ENCODE measurements at places on chromosomes 5 and 9.

- peak; percentile 20 for DNase-seq
Measured at GRCh38 chr5:108687595-108688200, 60.0 kb upstream of the FER start.

DNA sequence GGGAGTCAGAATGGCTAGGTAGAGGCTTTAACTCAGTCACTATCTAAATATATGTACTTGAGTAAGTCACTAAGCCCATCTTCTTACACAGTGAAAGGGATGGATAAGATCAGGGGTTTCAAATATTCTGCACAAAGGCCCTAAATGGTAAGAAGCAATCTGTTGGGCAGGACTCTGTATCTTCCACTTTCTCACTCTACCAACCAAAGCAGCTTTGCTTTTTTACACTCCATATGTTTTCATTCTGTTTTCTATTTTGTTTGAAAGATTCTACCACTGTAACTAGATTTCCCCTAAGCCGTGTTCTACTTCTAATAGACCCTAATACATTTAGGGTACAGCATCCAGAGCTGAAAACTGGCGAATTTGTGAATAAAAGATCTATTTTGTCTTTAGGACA is 477.5 kb upstream of the NMUR2 start:
- DNase-seq, result no peak

DNA sequence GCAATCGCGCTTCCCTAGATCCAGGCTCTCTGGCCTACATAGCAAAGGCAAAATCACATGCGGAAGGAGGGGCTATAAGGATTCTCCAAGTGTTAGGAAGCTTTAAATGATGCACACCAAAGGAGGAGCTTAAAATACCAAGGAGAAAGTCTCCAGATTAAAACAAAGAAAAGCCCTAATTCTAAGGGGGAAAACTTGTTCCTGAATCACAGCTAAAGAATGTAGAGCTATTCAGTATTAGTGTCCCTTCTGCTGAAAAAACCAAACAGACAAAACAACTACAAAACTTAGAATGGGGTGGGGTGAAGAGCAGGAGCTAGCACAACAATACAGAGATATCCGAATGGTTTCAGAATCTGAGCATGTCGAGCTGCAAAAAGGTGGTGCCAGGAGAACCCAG is 213.7 kb downstream of the DCP2 start:
- DNase-seq, result no peak

GRCh38 chr9:88966894-88967676 is 24.2 kb upstream of the S1PR3 start:
- no peak for DNase-seq

DNA sequence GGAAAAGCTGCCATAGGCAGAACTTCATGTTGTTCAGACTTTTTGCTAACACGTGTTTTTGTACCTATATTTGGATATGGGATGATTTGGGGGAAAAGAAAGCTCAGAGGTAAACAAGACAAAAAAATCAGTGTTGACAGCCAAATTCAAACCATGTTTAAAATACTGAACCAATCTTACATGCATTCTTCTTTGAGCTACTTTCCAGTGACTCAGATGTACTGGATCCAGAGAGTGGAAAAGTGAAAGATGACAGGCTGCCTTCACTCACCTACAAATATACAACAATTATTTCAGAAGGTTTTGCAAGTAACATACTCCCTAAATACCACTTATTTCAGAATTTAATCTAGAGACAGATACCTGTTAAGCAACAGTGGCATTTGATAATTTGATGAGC is 165.7 kb downstream of the MPDZ start:
- DNase-seq, result no peak

DNA sequence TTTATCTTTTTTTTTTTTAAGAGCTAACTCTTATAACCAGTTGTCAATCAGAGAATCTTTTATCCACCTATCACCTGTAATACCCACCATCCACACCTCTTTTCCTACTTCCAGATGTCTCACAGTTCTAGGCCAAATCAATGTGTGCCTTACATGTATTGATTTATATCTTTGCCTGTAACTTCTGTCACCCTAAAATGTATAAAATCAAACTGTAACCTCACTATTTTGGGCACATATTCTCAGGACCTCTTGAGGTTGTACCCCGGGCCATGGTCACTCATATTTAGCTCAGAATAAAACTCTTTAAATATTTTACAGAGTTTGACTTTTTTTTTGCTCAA is 404.7 kb upstream of the RORB start:
- no peak for DNase-seq

DNA sequence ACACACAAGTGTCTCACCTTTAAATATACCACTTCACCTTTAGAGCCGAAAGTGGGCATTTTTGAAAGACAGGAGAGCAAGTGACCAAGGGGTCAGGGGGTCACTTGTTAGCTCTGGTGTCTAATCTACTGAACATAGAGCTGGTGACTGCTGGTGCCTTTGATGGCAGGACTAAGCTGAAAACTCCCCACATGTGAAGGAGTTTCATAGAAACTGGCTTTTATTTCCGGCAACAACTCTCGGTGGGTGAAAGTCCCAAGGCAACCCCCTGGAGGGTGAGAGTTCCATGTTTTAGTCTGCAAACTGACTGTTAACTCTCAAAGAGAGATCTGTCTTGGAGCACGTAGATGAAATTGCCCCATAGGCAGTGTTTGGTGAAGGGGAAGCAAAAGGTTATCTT is 466.9 kb downstream of the DMRTA1 start:
- DNase-seq, result peak; percentile 1

DNA sequence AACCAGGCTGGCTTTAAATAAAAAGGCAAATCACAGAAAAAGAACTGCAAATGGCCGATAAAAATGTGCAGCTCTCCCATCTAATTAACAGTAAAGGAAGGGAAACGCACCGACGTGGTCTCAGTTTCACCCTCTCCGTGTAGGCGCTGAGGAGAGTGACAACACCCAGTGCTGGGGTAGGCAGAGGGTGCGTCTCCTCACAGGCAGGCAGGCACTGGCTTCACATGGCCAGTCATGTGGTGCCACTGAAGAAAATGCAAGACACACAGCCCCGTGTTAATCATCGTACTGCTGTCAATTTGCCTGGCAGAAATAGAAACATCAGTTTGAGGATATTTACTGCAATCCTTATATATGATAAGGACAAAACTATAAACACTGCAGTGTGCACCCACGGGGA is 178.4 kb downstream of the FANCC start:
- no peak for DNase-seq

GRCh38 chr5:141800617-141801016 is 77.6 kb downstream of the PCDH1 start:
- no peak for DNase-seq

GRCh38 chr5:33721491-33722200 is 170.1 kb downstream of the ADAMTS12 start:
- DNase-seq, result no peak

DNA sequence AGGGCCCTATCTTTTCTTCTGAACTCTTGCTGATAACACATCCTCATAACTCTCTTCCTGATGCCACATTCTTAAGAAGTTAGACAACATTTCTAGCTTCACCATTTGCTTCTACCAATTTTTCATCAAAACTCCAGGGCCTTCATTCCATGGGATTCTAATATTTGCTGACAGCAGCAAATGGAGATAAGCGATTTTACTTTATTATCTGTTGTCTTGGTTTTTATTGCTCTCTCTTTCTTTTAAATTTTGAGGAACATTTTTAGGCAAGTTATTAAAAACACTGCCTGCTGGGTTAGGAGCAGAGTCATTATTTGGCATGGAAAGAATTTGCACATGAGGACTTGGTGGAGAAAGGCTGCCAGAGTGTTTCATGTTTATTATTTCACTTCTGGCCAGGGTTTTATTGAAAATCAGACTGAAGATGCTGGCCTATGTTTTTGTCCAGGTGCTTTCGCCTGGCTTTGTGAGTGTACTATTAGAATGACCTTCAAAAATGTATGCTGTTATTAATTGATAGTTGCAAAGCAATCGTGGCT is 27.7 kb downstream of the NSG2 start:
- no peak for DNase-seq

GRCh38 chr5:127425037-127425436 is 92.4 kb upstream of the PRRC1 start:
- DNase-seq, result no peak

GRCh38 chr5:43304525-43304924 is 8.7 kb downstream of the HMGCS1 start:
- peak; percentile 29 for DNase-seq

DNA sequence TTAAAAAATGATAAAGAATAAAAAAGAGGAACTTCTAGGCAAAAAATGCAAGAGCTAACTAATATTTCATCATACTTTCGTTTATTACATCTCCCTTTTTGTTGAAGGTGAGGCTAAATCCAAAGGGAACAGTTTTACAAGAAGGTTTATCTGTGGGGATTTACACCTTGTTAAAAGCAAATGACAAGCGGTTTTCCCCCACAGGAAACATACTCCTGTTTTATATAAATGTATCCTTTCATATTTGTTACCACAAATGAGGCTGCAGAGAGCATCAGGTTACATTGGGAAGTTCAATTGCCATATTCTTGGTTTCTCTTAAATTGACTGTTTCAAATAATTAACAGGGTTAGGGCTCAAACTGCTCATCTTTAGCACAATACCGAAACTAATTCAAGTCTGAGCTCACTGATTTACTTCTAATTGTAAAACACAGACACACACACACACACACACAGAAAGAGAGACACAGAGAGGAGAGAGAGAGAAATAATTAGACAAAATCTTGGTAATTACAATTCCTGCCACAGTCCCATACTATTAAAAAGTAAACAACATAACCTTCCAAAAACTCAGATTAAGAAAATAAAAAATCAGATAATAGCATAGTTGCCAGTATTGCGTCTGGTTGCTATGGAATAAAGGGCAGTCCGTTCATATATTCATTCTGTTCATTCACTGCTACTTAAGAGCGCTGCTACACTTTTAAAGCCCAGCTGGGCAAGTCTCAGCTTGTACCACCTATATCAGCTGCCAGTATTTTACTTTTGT is 17.1 kb downstream of the RFX3 start:
- DNase-seq, result no peak

DNA sequence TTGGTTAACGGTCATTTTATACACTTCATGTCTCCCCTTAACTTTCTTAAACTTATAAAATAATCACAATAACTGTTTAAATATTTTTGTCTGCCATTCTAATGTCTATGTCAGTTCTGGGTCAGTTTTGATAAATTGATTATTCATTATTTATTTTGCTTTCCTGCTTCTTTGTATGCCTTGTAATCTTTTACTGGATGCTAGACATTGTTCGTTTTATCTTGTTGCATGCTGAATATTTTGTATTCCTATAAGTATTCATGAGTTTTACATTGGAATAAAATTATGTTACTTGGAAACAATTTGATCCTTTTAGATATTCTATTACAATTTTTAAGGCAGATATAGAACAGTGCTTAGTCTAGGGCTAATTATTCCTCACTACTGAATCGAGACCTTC is 952.0 kb downstream of the NR2F1-AS1 start:
- no peak for DNase-seq

- DNase-seq, result no peak
Measured at GRCh38 chr5:148827723-148828122, 1.3 kb downstream of the ADRB2 start.

- peak; percentile 7 for DNase-seq
Measured at GRCh38 chr5:131672776-131673175, 37.7 kb upstream of the RAPGEF6 start.

- no peak for DNase-seq
Measured at GRCh38 chr9:12826924-12827565, 52.2 kb downstream of the LURAP1L start.

- DNase-seq, result no peak
Measured at GRCh38 chr9:114038724-114039313, 39.3 kb downstream of the AMBP start.

DNA sequence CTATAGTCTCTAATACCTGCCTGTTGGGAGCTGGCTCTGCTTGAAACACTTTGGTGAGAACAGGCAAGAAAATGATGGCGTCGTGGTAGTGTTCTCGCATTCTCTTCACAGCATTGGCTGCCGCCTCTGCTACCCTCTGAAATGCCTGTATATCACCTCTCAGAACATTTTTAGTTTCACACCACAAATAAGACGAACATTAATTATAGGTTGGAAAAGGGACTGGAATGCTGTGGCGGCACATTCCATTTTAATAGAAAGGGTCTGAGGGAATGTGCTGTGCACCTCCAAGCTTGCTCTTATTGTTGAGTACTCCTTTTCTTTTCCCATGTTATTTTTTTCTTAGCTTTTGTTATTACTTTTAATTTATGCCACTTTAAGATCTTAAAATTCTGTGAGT is 134.6 kb upstream of the HMHB1 start:
- no peak for DNase-seq

DNA sequence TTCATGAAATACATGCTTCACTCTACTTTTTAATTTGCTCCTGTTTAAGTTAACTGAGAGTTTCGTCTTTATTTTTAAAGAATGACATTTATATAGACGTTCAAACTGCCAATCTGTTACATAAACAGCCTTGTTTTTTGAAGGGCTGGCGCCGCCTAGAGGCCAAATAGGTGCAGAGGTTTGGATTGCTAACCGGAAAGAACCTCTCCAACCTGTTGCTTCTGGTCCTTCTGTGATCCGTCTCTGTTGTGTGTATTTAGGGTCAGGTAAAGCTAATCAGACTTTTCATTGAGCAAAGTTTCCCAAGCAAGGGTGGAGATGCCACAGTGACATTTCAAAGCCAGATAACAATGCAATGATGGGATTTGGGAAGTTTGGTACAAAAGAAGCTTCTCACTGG is 39.5 kb upstream of the GLIS3 start:
- peak; percentile 86 for DNase-seq

- DNase-seq, result no peak
Measured at GRCh38 chr5:20609126-20609525, 621.1 kb upstream of the CDH18 start.

DNA sequence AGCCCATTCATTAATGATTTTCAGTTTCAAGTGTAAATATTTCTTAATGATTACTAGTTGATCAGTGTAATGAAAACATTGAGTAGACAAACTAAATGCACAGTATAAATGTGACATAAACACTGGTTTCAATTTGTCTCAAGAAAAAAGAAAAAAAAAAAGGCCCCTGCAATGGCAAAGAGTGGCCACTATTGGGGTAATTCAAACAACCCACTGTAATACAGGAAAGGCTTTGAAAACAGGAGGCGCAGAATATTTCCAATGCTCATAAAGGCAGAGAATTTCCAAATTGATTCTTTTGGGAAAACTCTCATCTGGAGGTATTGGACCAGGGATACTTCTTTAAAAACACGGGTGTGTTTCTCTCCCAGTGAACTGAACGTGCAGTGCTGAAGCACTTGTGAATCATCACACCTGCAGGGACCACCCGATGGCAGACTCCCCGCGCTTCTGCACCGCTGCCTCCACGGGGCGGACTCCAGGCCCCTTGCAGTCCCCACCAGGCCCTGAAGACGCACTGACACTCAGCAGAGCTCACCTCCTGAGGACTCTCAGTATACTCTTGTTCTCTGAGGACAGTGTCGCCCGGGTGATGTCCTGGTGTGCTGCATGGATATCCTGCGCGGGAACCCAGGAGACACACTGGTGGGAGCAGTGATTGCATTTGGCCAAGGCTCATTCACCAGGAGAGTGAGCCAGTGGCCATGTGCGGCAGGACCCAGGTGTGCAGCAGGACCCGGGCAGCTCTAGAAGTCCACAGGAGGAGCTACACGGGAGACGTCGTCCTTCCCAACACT is 227.6 kb upstream of the IRX4 start:
- no peak for DNase-seq

DNA sequence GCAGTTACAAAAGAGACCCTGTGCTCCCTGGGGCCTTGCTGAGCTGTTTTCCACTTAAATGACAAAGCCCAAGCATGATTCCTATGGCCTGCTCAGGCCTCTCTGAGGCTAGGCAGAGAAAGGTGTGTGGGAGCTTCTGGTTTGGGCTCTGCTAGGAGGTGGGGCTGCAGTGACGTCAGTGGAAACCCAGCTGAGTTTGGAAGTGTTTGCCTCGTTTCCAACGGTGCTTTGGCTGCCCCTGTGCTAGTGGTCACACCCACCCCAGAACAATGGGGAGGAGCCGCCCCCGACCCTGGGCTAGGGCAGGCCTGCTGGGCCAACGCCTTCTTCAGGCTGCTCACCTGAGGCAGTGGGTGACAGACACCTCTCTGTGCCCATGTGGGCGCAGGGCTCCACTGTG is 10.4 kb downstream of the ANGPTL2 start:
- no peak for DNase-seq
